Karpas-422 (cell line): ENCODE measurements at places on chromosomes 16 and 17.

DNA sequence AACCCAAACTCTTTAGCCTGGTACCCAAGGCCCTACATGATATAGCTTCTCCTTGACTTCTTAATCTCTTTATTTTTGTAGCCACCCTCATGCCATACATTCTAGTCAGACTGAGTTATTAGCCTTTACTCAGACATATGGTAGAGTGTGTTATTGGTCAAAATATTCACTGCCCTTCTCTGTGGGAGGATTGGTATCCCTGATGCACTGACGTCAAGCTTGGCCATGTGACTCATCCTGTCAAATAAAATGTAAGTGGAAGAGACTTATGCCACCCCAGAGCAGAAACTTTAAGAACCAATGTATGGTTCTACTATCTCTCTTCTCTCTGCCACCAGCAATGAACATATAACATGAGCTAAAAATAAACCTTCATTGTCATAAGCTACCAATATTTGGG is 12.2 kb upstream of the BEAN1 start:
- no peak for DNase-seq

DNA sequence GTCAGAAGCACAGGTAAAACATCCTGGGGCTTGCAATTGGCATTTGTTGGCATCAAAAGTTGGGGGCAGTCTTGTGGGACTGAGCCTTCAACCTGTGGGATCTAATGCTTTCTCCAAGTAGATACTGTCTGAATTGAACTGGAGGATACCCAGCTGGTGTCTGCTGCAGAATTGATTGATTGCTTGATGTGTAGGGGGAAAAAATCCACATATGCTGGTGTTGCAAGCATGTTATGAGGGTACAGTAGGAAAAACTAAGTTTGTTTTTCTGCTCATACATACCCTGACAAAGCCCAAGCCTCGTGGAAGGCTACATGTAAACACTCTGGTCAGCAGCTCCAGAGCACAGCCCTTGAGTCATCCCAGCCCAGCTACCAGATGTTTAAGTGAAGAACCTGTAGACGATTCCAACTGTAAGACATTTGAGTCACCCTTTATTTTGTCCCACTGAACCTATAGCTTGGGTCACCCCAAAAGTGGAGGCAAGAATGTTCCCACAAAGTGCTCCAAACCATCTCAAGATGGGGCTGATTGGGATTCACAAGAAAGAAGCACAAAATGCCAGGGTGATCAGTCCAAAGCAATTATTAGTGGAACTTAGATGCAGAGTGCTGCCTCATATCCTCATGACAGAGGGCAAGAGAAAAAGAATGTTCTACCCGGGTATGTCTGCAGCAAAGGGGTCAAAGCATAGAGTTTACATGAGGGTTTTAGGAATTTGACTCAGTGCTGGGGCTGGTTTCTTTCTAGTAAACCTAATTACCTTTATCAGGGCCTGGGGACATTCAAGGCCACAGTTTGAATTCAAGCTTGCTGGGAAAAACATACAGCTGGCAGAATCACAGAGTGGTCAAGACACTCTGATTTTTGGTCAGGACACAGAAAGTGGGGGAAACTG is 9.6 kb upstream of the APPBP2 start:
- DNase-seq: no peak

GRCh38 chr17:34997355-34997862 is 17.1 kb downstream of the LIG3 start:
- no peak for DNase-seq

DNA sequence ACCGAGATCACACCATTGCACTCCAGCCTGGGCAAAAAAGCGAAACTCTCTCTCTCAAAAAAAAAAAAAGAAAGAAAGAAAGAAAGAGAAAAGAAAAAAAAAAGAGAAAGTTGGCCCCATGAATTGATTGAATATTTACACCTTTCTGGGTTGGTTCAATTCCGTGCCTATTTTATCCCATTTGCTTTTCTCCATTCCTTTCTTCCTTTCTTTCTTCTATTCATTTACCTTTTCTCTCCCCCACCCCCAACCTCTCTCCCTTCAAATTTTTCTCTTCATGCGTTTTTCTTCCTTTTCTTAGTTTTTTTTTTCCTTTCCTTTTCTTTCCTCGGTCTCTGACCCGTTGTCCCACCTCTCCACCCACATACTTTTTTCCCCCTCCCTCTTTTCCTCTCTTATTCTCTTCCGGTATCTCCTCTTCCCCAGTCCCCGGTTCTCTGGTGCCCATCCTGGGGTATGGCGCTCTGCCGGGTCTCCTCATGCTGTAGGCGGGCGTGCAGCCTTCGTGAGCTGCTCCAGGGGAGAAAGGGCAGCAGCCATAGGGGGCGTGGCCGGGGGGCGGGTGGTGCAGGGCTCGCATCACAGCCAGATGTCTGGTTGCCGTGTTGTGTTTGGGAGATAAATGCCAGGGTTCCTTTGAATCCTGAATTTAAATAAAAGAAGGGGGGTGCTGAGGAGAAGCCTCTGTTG is 5.3 kb upstream of the COL1A1 start:
- DNase-seq: peak; percentile 50

DNA sequence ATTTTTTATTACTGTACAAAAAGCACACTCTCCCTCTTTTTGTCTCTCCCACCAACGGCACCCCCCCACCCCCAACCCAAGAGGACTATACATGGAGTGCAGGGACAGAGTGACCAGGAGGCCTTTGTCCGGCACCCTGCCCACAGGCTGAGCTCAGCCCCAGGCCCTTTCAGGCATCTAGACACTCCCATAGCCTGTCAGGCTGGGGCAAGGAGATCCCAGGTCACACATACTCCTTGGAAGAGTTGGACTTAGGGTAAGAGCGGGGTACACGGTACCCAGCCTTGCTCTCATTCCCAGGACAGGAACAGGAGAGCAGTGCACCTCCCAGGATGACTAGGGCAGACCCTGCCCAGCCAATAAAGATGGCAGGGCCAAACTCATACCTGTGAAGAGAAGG is 2.1 kb downstream of the CLDN7 start:
- no peak for DNase-seq
